Hematopoietic multipotent progenitor cell (in vitro differentiated cells): ENCODE measurements at places on chromosomes 6 and 20. TPM values are rescaled to one million over a fixed set of nuclear protein-coding genes. Genes with fewer than 3 reads are reported as not detected.

Gene CASP8AP2
- total RNA-seq = 7.0 TPM

Gene EYA2
- not detected for total RNA-seq

Gene SYTL3
- 6.5 TPM for total RNA-seq

Gene BNIP5
- total RNA-seq = not detected

Gene PKHD1
- under 0.01 TPM for total RNA-seq

Gene MOG
- not detected for total RNA-seq

Gene SGK2
- total RNA-seq = 1.3 TPM

Gene CARMIL1
- 8.6 TPM for total RNA-seq

Gene SLC24A3
- 1.9 TPM for total RNA-seq

Gene RBPJL
- total RNA-seq = not detected

Gene HAO1
- not detected for total RNA-seq
